ENCODE measurements at places on chromosomes 2 and 18.

- DNase-seq: peak; percentile 46
Measured at GRCh38 chr2:183079139-183079775, 710 bp downstream of the DUSP19 start.

DNA sequence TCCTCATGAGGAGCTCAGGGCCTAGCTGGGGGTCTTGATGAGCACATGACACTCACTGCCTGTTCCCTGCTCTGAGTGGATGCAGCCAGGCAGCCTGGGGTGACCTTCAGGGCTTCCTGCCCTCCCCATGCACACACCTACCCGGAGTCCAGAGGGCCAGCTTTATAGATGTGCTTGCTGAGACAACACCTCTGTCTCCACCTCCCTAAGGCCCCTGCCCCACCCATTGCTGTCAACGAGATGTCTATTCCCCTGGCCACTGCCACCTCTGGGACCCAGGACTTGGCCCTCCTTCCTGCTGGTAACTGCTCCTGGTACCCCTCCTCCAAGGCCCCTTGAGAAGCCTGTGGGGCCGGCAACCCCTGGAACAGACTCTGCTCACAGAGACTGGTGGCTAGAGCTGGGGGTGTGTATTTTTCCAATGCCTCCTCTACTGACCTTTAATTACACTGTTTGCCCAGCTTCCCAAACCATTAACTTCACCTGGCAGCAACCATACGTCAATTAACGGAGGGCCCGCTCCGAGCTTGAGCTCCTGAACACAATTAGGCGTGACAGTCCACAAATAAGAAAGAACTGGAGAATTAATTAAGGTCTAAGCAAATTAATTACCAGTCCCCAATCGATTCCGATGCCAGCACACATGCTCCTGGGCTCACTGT, 66.3 kb downstream of the EMX1 start:
- DNase-seq: no peak

GRCh38 chr2:215269397-215270117, 42.3 kb upstream of the ATIC start:
- peak; percentile 82 for DNase-seq

- DNase-seq: no peak
Measured at GRCh38 chr2:9247177-9247576, 40.6 kb downstream of the ASAP2 start.

- no peak for DNase-seq
Measured at GRCh38 chr18:58049000-58049688, 5.1 kb downstream of the NEDD4L start.

DNA sequence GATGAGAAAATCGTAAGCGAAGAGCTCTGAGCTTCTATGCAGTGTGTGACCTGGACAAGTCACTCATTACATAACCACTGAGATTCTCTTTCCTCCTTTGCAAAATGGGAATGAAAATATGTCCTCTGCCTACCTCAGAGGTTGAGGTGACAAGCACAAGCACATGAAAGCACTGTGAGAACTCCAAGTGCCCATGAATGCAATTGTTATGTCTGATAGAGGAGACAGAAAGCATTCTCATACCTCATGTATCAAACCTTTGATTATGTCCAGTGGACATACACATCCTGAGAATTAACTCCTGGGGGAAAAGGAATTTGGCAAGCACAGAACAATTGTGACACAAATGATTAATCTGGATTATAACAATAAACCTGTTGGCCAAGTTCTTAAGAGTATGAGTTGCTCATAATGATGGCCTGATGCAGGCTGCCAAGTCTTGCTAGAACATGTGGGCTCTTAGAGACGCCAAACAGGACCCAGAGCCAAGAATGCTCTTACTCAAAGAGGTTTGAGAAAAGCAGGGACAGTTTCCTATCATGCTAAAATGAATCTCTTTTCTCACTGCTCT, 8.5 kb upstream of the RMDN2 start:
- no peak for DNase-seq

DNA sequence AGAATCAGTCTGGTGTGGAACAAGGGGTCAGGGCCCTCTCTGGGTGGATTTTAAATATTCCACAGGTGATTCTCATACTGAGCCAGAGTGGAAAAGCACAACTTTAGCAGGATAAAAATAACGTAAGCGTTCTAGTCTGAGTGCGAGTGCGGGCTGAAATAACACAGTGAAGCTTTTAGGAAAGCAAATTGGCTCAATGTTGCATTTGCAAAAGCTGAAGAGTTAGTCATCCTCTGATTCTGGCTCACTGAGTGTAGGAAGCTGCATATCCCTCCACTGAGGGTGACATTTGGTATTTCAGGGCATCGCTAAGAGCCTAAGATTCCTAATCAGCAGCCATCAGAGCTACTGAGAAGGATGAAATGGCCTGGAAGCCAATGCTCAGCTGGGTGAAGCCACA, 134.7 kb downstream of the RIF1 start:
- no peak for DNase-seq

GRCh38 chr2:37692711-37693110, 21.3 kb upstream of the CDC42EP3 start:
- DNase-seq: peak; percentile 60

- no peak for DNase-seq
Measured at GRCh38 chr2:28593160-28593755, 97.4 kb downstream of the PLB1 start.

GRCh38 chr2:234606896-234607295, 110.0 kb upstream of the ARL4C start:
- DNase-seq: no peak

DNA sequence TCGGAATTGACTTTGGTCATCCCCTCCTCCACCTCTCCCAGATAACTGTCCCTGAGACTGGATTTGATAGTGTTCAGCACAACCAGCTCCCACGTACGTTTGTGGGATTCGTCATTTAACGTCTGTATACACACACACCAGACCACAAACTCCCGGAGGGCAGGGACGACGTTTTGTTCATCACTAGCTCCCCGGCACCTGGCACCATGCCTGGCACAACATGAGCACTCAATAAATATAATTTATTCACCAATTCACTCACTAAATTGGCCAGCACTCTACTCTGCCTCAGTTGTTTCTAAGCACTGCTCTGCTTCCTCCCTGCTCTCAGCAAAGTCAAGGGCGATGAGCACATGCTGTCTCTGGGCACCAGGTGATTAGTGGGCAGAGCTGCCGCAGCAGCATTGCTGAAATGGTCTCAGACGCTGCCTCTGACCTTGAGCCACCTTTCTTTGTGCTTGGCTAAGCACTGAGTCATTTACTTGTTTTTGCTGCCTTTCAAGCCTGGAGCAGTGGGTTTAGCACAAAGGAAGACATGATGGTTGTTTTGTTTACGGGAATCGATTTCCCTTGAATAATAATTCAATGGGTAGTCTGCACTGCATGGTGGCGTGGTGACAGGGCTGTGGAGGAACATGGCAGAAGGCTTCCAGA, 19.3 kb upstream of the LOXHD1 start:
- peak; percentile 11 for DNase-seq

DNA sequence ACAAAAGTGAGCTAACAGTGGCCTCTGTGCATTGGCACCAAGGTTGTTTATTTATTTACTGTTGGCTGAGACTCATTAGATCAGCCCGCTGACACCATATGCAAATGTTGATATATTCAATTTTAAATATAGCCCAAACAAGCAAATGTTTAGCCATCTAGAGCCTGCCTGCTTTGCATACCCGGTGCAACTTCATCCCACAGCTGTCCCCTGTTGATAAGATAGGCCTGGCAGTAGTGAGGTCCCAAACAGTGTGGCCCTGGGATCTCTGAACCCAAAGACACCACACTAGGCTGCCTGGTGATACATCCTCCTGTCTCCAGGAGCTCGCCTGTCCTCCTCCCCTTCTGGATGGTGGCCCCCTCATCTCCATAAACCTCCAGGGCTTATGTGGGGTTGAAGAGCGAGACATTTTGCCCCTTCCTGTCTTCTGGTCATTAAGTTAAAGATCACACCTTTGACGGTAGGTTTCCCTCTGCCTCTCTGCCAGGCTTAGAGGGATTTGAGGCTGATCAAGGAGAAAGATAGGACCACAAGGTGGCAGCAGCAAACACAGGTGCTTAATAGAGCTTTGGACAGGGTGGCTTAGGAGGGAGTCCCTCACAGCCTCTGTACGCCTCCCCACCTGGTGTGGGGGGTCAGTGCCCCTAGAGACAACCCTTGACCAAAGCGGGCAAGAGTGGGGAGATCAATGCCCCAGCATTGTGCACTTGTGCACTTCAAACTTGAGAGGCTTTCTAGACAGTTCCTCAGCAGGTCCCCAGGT, 23.7 kb upstream of the MYO5B start:
- DNase-seq: peak; percentile 43

- DNase-seq: no peak
Measured at GRCh38 chr18:49177812-49178211, 227.0 kb upstream of the SMAD7 start.

DNA sequence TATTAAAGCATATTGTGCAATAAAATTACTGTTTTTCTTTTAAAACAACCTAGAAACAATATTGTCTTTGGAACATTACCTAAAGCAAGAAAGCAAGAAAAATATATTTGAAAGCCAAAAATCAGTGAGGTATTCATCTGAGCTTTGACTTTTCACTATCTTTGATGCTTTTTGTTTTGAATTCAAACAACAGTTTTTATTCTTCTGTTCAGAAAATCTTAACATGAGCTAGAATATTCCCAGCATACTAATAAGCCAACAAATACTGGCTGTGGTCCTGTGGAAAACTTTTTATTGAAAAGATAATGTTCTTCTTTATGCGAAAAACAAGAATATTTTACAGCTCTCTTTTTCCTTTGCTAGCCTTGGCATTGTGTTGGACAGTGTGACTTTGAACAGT, 19.8 kb downstream of the FAM171B start:
- DNase-seq: no peak

- no peak for DNase-seq
Measured at GRCh38 chr2:207275779-207276178, 110.0 kb upstream of the KLF7 start.

DNA sequence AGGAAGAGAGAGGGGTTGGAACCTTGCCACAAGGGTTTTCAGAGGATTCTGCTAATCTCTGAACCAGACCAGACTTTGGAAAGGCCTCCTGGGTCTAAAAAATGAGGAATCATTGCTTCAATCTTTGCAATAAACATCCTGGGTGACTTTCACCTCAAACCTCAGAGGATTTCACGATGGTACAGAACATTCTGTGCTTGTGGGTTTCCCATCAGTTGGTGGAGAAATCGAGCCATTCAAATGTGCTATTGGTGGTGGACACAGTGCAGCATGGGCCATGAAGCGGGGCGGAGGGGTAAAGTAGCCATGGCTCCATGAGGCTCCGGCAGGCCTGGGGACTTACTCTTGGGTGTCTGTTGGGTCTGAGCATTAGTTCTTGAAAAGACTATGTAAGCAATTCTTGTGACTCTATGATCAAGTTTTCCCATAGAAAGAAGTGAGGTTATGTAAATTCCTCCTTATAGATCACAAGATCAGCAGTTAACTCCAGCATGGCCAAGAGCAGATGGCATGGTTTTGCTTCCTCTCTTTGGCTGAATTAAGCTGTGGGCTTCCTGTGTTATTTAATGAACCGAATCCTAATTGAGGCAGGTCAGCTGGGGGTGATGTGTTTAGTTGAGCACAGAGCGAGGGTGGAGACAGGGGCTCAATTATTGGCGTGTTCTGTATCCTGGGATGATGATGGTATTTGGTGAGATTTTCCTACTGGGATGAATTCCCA, 1.9 kb upstream of the IL1R2 start:
- no peak for DNase-seq

- DNase-seq: peak; percentile 57
Measured at GRCh38 chr2:207165121-207166038, at the start of gene KLF7. TSS of gene KLF7 (minus strand) at chr2:207165948. CDS start at chr2:207165568, 380 bp downstream.

- no peak for DNase-seq
Measured at GRCh38 chr2:130767408-130767775, 12.1 kb downstream of the AMER3 start.

DNA sequence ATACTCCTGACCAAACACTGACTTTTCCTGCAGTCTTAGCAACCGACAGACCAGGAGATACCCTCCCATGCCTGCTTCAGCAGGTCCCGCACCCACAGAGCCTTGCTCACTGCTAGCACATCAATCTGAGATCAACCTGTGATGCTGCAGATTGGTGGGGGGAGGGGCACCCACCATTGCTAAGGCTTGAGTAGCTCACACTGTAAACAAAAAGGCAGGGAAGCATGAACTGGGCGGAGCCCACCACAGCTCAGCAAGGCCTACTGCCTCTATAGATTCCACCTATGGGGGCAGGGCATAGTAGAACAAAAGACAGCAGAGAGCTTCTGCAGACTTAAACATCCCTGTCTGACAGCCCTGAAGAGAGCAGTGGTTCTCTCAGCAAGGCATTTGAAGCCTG, 109.7 kb downstream of the SP100 start:
- no peak for DNase-seq

GRCh38 chr18:68739462-68739861, 24.6 kb upstream of the TMX3 start:
- DNase-seq: no peak

- no peak for DNase-seq
Measured at GRCh38 chr2:226154610-226155009, 645.0 kb downstream of the IRS1 start.

DNA sequence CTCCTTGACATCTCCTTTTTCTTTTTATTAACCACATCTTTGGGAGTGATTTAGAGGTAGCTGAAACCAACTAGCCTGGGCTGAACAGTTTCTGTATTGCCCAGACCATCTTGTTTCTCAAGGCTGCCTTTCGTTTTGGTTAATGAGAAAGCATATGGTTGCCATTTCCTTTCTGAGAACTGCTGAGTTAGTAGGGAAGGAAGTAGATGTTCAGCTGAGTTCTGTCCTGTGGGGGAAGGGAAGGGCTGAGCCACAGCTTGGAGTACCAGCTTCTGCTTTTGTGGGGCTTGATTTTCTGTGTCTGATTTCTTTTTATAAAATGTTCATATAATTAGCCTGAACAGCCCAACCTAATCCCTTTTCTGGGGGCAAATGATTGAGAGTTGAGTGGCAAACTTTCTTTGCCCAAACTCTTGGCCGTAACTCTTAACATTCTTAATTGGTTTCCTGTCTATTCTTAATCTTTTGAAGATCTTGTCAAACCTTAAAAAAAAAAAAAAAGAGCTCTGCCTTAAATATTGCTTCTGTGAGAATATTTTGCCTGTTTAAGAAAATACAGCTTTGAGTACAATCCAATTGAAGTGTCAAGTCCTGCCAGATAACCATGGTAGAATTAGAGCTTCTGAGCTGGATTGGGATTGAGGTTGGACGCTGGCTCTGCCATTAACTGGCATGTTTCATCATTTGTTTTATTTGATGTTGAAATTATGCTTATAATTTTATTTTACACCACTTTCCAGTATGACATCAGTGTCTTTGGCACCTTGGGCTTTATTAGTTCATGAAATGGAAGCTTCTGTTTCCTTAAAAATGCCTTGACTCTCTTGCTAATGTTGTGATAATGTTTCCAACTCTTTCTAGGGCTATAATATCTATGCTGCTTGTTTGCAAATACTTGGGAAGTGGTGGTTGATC, 1.9 kb upstream of the NABP1 start:
- DNase-seq: no peak

DNA sequence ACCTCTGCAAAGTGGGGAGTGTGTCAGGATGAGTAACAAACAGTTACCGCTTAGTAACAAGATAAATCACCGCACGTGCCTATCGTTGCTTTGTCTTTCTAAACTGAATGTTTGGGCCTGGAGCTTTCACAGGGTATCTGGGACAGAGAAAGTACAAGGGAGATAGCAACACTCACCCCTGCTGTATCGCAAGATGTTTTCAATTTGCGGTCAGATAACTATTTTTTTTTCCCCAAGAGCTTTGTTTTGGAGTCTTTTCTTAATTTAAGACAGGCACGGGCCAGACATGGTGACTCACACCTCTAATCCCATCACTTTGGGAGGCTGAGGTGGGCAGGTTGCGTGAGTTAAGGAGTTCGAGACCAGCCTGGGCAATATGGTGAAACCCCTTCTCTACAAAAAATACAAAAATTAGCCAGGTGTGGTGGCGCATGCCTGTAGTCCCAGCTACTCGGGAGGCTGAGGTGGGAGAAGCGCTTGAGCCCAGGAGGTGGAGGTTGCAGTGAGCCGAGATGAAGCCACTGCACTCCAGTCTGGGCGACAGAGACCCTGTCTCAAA, 146.6 kb downstream of the GBX2 start:
- DNase-seq: peak; percentile 2

Measured in cardiac muscle cell (in vitro differentiated cells and primary cell).